ENCODE measurements at places on chromosomes 4 and X. TPM values are rescaled to one million over a fixed set of nuclear protein-coding genes. Genes with fewer than 3 reads are reported as not detected.

The UFSP2 gene
- polyA plus RNA-seq, result 87.0 TPM

The SSX2 gene
- polyA plus RNA-seq, result not detected

The LRAT gene
- polyA plus RNA-seq, result 0.50 TPM

DNA sequence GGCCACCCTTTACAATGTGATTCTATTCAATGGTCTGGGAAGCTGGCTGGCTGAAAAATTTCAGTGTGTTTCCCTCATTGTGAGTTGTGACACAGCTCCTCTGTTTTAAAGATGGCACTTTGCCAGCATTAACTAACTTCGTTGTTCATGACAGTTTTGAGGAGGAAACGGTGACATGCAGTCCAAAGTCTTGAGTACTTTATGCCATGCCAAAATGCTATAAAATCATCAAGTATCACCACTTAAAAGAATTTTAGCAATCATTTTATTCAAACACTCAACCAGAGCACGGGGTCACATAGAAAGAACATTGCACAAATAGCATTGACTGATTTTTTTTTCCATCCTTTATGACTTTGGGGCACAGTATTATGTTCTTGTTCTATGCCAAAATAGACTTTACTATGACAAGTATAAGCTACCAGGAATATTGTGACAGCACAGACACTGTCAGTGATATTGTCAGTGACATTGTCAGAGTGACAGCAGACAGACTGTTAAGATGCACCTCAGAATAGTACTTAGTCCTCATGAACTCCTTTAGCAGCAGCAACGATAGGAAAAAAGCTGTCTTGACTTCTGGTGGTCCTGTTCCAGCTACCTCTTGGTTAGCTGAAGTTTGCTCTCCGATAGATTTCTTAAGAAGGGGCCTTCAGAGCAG lies 46.7 kb downstream of the CXCL13 start:
- DNase-seq, result no peak

- DNase-seq, result no peak
Measured at GRCh38 chrX:140608111-140608510, 101.4 kb upstream of the LINC00632 start.

DNA sequence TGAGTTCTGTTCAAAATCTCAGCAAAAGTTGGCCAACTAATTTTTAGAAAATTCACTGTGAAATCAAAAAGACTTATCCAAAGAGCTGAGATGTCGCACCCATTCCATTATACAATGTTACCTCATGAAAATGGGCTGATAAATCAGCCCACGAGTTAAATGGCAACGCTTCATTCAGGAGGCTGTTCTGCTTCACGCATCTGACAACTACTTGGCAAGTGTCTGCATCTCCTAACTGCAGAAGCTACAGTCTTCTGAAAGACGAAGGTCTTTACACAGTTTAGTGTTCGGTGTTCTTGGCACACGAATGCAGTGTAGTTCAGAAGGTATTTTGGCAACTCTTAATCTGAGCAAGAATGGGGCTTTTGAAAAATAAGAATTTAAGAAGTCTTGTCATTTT lies 166.6 kb upstream of the DKK2 start:
- DNase-seq, result no peak

DNA sequence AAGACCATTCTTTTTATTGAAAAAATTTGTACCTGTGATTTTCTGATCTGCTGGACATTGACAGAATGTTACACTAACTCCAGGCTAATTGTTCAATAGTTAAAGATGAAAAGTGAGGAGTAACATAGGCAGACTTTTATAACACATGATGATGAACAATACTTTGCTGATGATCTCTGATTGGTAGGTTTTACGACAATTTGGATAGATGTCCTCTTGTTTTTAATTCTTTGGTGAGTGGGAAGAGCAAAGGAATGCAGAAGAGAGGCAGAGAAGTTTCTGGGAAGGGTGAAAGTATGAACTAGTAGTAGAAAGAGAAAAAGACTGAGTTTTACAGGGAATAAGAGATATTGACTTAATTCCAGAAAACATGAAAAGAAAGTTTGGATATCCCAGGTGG lies 267.3 kb upstream of the HAND2 start:
- no peak for DNase-seq
